ENCODE measurements at places on chromosomes 3 and 15.
A peak's percentile ranks its signal among the peaks of the same experiment; 100 is the strongest.

- DNase-seq = no peak
These were observed 1.1 kb upstream of the NBEAL2 start for GRCh38 chr3:46978381-46978780.

GRCh38 chr15:69593981-69594966 lies 141.7 kb downstream of the RPLP1 start:
- peak; percentile 95 for DNase-seq

GRCh38 chr3:132872711-132873110 lies 150.5 kb upstream of the NPHP3 start:
- DNase-seq = no peak

DNA sequence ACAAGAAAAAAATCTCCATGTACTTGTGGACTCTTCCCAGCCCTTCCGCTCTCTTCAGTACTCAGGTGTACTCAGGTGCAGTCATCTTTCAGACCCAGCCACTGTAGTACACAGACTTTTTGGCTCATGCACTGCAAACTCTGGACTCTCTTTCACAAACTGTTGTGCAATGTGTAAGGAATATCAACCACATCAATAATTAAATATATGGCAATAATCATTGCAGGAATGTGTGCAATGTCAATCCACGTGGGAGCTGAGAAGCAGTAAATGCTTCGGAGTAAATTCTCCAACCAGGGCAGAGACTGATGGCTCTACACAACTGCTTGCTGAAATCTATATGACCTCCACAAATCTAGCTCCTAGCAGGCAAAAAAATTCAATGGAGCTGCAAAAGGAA lies 287.3 kb upstream of the COL8A1 start:
- DNase-seq = no peak

DNA sequence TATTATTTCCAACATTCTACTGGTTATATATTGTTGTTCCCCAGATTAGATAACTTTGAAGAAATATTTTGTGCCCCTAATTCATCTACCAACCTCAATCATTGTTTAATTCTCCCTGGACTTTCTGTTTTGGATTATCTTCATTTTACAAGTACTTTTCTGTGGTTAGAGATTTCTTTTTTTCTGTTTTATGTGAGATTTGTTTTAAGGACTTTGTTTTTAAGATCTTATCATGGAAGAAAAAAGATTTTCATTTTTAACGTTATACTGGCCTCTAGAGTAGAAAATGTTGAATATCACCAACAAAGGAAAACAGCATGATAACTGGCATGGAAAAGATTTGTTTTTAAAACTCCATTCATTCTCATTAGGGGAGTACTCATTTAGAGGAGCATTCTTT lies 210.9 kb upstream of the KCNMB2 start:
- DNase-seq = no peak

DNA sequence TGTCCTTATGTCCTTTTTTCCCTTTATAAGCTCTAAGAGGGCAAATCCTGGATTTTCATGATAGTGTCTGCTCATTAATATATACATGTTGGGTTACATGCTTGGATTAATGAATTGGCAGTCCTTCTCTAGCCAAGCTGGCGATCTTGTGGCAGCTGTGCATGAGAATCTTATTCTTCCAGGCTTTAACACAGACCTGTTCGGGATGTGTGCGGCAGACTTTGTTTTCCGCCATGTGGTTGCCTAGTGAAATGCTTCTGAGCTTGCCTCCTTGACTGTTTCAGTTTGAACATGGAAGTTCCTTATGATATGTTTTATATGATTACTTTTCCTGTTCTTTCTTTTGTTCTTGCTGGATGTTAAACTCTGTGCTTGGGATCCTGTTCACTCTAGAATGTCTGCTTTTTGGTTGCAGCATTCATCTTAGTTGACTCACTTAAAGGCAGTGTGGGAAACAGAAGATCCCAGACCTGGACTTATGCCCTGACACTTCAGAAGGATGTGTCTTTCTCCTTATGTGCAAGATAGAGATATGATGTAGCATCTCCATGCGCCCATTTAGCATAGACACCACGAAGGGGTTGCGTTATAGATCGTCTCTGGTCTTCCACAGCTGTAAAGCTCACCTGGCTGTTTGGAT lies 7.2 kb downstream of the CHCHD6 start:
- DNase-seq = no peak

DNA sequence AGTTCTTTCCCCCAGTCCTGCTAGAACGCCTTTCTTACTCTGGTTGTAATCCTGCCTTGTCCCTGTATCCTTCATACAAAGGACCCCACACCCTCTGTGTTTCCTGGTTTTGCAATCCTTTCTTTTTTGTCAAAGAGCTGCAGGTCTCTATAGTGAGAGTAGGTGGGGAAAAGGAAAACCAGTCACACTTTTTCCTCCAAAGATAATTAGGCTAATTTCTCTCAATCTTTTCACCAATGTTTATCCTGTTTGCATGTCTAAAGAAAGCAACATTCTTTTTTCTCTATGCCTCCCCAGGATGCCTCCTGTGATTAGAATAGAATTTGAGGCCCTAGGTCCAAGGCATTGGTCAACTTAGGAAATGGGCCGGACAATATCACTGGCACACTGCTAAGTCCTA lies 25.4 kb downstream of the SEMA6D start:
- no peak for DNase-seq

DNA sequence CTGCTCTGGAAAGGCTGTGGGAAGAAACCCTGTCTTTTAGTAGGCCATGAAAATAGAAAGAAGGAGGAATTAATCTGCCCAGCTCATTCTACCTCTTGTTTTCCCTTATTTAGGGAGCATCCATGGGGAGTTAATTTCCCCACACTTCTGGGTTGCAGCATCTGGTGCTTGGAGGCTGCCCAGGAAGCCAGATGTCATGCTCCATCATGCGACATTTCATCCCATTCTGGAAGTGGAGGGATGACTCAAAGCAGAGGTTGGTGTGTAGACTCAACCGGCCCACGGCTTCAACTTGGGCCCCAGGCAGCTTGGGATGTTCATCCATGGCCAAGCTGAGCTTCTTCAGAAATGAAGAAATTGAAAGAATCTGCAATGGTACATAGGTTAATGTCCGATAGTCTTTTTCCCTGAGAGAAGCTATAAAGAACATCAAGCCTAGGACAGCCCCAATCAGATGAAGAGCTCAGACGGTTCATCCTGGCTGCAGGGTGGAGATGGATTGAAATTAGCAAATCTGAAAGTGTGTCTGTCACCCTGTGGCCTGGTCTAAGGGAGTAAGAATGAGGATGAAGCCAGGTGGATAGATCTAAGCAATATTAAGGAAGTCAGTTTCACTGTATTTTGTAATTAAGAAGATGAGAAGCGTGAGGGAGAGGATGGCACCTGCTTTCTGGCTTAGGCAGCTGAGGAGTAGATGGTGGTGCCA lies 24.5 kb upstream of the PROK2 start:
- no peak for DNase-seq
